Stomach (tissue), 19 donors: ENCODE measurements at places on chromosomes 5 and 9. TPM values are rescaled to one million over a fixed set of nuclear protein-coding genes. Genes with fewer than 3 reads are reported as not detected.

DNA sequence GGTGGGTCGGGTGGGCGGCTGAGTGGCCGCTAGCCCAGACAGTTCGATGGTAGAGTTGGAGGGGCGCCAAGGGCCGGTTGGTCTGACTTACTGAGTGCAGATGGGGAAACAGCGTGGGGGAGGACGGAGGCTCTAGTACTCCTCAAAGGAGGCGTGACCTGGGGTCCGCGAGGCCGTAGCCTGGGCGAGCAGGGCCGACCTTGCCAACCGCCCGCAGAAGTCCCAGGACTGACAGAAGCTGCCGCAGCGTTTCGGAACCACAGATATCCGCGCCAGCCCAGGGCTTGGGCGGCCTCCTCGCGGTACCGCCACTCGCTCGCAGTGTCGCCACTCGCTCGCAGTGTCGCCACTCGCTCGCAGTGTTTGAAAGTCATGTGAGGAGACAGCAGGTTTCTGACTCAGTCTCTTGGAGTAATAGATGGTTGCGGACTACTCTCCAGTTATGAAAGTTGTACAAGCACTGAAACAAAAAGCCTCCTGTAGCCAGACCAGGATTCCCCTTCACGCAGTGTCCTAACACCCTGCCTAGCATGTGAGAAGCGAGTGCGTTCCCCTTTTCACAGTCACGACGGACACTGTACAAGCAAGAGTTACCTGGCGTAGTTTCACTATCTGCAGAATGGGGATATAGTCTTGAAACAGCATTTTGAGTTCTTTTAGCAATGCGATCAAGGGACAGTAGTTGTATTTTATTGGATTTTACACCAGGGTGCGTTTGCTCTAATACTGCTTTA, 674 bp downstream of the TMEM38B start:
- H3K27me3 ChIP-seq, result no peaks in the 10 kb centered on the region
- peak overlapping the region; percentile 79 for H3K4me3 ChIP-seq
- no peaks in the 10 kb centered on the region for H3K36me3 ChIP-seq
- peaks cover 30% of the 10 kb centered on the region for H3K4me1 ChIP-seq

DNA sequence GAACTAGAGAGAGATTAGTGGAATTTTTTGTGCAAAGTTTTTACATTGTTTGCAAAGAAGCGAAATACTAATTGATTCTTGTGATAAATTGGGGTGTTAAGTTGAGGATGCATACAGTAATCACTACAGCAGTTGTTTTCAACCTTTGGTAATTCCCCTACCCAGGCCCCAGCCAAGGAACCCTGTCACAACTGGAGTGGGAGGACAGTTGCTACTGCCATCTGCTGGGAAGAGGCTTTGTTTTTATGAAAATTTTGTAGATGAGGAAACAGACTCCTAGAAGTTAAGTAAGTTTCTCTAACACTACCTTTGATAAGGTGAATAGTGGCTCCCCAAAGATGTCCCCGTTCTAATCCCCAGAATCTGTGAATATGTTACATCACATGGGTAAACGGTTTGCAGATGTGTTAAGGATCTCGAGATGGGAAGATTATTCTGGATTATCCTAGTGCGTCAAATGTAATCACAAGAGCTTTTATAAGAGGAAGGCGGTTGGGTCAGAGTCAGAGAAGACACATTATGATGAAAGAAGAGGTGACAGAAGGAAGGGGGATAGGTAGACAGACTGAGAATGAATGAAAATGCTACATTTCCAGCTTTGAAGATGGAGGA, 34.0 kb upstream of the PPP1R2B start:
- DNase-seq, result peak; percentile 55
- no peaks in the 10 kb centered on the region for H3K36me3 ChIP-seq
- H3K4me3 ChIP-seq, result no peak overlapping the region
- no peaks in the 10 kb centered on the region for H3K4me1 ChIP-seq
- no peak overlapping the region for H3K27ac ChIP-seq
- no peaks in the 10 kb centered on the region for H3K27me3 ChIP-seq

Gene SLCO6A1
- not detected for polyA plus RNA-seq

DNA sequence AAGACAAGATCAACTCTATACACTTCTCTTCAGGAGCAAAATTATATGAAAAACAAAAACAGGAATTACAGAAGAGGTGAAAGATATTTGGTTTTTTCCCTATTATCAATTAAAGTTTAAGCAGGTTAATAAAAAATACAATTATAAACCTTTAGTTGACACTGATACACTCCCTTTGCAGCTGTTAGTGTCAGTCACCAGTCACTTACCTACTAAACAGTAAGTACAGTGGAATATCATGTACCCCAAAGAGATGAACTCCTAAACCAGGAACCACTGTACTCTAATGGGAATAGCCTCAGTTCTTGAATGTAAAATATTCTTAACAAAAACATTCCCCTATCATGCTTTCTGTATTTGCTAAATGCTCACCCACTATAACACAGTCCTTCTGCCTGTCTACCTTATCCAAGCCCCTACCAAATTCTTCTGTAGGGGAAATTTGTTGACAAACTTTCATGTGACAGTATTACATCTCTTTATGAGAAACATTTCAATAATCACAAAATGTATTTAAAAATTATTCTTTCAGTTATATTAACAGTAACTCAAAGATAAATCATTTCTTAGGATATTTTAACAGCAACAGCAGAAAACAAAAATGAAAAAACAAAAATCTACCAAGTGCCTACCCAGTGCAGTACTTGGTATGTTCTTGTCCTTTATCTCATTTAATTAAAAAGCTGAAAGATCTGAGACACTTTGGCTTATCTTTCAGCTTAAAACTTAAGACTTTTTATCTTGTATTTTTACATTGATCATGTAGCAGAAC, 212.8 kb downstream of the MLLT3 start:
- H3K4me3 ChIP-seq, result no peak overlapping the region
- no peaks in the 10 kb centered on the region for H3K4me1 ChIP-seq
- H3K27me3 ChIP-seq, result no peaks in the 10 kb centered on the region
- H3K27ac ChIP-seq, result no peak overlapping the region
- no peak for DNase-seq

DNA sequence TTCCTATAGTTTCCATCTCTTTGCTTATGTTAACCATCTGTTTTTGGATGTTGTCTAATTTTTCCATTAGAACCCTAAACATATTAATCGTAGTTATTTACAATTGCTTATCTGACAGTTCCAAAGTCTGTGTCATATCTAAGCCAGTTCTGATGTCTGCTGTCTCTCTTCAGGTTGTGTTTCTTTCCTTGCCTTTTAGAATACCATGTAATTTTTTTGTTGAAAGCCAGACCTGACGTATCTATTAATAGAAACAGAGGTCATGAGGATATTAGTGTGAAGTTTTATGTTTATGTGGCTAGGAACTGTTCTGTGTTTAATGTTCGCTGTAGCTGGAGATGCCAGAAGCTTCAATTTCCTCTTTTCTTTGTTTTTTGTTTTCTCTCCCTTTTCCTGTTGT, 52.2 kb downstream of the ZNF618 start:
- H3K27ac ChIP-seq, result no peak overlapping the region
- H3K27me3 ChIP-seq, result no peaks in the 10 kb centered on the region
- no peak overlapping the region for H3K4me3 ChIP-seq
- no peaks in the 10 kb centered on the region for H3K36me3 ChIP-seq
- no peak for DNase-seq

GRCh38 chr9:6128030-6128429, 87.6 kb upstream of the IL33 start:
- no peaks in the 10 kb centered on the region for H3K27me3 ChIP-seq
- H3K36me3 ChIP-seq, result no peaks in the 10 kb centered on the region
- H3K27ac ChIP-seq, result no peak overlapping the region
- no peaks in the 10 kb centered on the region for H3K4me1 ChIP-seq

GRCh38 chr5:396531-396961, 46.4 kb upstream of the EXOC3 start:
- H3K4me1 ChIP-seq, result peaks cover 10% of the 10 kb centered on the region
- H3K27ac ChIP-seq, result no peak overlapping the region
- no peak overlapping the region for H3K4me3 ChIP-seq
- no peaks in the 10 kb centered on the region for H3K27me3 ChIP-seq
- no peaks in the 10 kb centered on the region for H3K36me3 ChIP-seq

Gene SIT1
- polyA plus RNA-seq, result 0.62 TPM

Gene IQGAP2
- polyA plus RNA-seq, result 39.7 TPM

GRCh38 chr5:133866160-133866902, 102.1 kb downstream of the C5orf15 start:
- no peak for DNase-seq
- H3K36me3 ChIP-seq, result no peaks in the 10 kb centered on the region
- peaks cover 21% of the 10 kb centered on the region for H3K4me1 ChIP-seq

Gene SLC25A48
- polyA plus RNA-seq, result not detected

GRCh38 chr5:139746691-139747582, 48.7 kb upstream of the PSD2 start:
- no peak for DNase-seq
- no peaks in the 10 kb centered on the region for H3K36me3 ChIP-seq
- H3K27ac ChIP-seq, result peak overlapping the region; percentile 22
- H3K27me3 ChIP-seq, result peaks cover 55% of the 10 kb centered on the region
- peak overlapping the region; percentile 56 for H3K4me3 ChIP-seq
- H3K4me1 ChIP-seq, result peaks cover 43% of the 10 kb centered on the region

DNA sequence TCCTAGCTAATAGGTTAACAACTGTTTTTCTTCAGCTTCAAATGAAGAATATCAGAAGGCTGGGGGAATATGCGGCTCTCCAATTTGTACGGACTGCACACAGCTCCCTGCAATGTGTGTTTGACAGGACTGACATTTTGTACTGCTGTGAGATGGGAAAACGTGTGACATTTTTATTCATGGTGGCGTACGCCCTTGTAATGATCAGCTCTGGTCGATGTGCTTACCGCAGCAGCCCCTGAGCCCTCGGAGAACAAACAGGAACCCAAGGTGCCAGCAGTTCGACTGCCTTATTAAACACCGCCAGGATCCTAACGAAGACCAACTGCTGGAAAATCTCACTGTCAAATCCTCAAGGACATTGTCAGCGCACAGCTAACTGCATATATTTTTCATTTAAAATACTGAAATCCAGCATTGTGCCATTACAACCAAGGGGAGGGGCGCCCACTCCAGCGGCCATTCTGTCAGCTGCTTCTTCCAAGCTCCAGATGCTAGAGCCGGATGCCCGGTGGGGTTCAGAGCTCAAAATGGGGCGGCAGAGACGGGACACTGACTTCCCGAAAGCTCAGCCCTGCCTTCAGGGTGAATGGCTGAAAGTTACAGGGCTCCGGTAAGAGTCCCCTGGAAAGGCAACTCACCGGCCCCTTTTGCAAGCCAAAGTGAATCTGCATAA, 66.8 kb downstream of the CRB2 start:
- peaks cover 65% of the 10 kb centered on the region for H3K36me3 ChIP-seq
- no peaks in the 10 kb centered on the region for H3K27me3 ChIP-seq
- H3K27ac ChIP-seq, result no peak overlapping the region

Gene RLN1
- polyA plus RNA-seq, result not detected
